MCF 10A (cell line): ENCODE measurements at places on chromosomes 4 and X.
A peak's percentile ranks its signal among the peaks of the same experiment; 100 is the strongest.

- no peak for DNase-seq
- H3K27ac ChIP-seq = peak overlapping the region; percentile 59
- peaks cover 12% of the 10 kb centered on the region for H3K4me1 ChIP-seq
- H3K36me3 ChIP-seq = no peaks in the 10 kb centered on the region
These were observed 22.0 kb downstream of the AFAP1 start for GRCh38 chr4:7917669-7918068.

- DNase-seq = no peak
- H3K27ac ChIP-seq = no peak overlapping the region
- H3K27me3 ChIP-seq = peaks cover 94% of the 10 kb centered on the region
- peaks cover 6% of the 10 kb centered on the region for H3K36me3 ChIP-seq
- no peaks in the 10 kb centered on the region for H3K4me1 ChIP-seq
These were observed 40.0 kb upstream of the IQSEC2 start for GRCh38 chrX:53321230-53321942.

DNA sequence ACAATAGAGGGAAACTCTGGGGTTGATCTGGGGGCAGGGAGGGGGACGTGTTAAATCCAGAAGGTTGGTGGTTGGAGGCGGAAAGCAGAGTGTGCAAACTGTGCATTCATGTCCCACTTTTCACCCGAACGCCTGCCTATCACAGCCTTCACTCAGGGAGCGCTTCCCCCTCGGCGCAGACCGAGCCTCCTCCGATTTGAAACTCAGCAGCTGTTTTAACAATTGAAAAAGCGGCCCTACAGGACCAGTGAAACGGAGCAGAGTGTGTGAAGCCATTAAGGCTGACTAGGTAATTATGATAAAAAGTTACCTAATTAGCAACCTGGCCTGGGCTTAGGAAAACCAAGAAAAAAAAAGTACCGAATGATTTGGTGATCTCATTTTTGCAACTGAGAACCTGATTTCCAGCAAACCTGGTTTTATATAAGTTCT, 685 bp upstream of the NDNF start:
- peaks cover 10% of the 10 kb centered on the region for H3K27me3 ChIP-seq
- peak overlapping the region; percentile 78 for H3K4me3 ChIP-seq
- DNase-seq = no peak
- H3K36me3 ChIP-seq = no peaks in the 10 kb centered on the region

- peak overlapping the region; percentile 84 for H3K27ac ChIP-seq
- H3K4me1 ChIP-seq = peaks cover 45% of the 10 kb centered on the region
- peak overlapping the region; percentile 52 for H3K4me3 ChIP-seq
- DNase-seq = peak; percentile 94
These were observed 99.4 kb upstream of the PGRMC2 start for GRCh38 chr4:128386761-128387599.

GRCh38 chrX:9917861-9918260, 49.3 kb upstream of the CLDN34 start:
- no peaks in the 10 kb centered on the region for H3K4me1 ChIP-seq
- DNase-seq = no peak
- H3K36me3 ChIP-seq = no peaks in the 10 kb centered on the region
- H3K27me3 ChIP-seq = no peaks in the 10 kb centered on the region

GRCh38 chr4:151968643-151969042, 207.8 kb upstream of the GATB start:
- no peaks in the 10 kb centered on the region for H3K4me1 ChIP-seq
- no peak overlapping the region for H3K4me3 ChIP-seq
- H3K36me3 ChIP-seq = no peaks in the 10 kb centered on the region
- H3K27ac ChIP-seq = no peak overlapping the region

DNA sequence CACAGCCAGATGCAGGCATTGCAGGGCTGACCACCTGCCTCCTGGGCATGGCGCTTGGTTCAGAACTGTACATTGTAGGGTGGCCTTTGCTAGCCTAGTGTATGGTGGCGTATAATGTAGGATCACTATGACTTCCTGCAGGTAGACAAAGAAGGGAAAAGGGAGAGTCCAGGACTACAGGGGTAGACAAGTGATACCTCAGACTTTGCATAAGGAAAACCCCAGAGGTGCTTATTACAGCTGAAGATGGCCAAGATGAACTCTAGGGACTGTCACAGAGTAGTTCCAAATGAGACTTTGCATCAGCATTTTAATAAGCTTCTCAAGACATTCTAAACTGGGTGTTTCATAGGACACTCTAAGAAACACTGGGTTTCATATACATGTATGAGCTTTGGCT, 116.4 kb upstream of the PUDP start:
- no peaks in the 10 kb centered on the region for H3K36me3 ChIP-seq
- H3K27me3 ChIP-seq = no peaks in the 10 kb centered on the region
- peaks cover 8% of the 10 kb centered on the region for H3K4me1 ChIP-seq
- no peak overlapping the region for H3K4me3 ChIP-seq
- DNase-seq = no peak

GRCh38 chr4:6739920-6740319, 23.9 kb downstream of the BLOC1S4 start:
- DNase-seq = no peak
- no peaks in the 10 kb centered on the region for H3K4me1 ChIP-seq
- H3K36me3 ChIP-seq = no peaks in the 10 kb centered on the region
- H3K4me3 ChIP-seq = no peak overlapping the region

DNA sequence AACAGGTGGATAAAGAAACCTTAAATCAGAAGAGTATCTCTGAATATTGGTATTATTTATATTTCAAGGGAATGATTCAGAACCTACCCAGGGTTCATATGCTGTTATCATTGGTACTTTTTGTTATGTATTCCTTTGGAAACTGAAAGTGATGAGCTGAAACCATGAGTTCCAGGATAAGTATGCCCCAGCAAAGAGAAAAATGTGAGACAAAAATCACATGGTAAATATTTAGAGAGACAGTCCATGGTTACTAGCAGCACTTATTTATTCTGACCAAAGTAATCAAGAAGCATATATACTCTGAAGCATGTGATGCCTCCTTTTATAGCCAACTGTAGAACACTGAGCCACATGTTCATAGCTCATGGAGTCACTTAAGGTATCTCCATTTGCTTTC, 277.7 kb downstream of the ARAP2 start:
- H3K27ac ChIP-seq = no peak overlapping the region
- peaks cover 10% of the 10 kb centered on the region for H3K4me1 ChIP-seq
- H3K36me3 ChIP-seq = peaks cover 8% of the 10 kb centered on the region

GRCh38 chrX:107154787-107155620, 36.4 kb upstream of the RBM41 start:
- peaks cover 19% of the 10 kb centered on the region for H3K27me3 ChIP-seq
- H3K36me3 ChIP-seq = no peaks in the 10 kb centered on the region
- H3K4me1 ChIP-seq = no peaks in the 10 kb centered on the region
- DNase-seq = peak; percentile 64

DNA sequence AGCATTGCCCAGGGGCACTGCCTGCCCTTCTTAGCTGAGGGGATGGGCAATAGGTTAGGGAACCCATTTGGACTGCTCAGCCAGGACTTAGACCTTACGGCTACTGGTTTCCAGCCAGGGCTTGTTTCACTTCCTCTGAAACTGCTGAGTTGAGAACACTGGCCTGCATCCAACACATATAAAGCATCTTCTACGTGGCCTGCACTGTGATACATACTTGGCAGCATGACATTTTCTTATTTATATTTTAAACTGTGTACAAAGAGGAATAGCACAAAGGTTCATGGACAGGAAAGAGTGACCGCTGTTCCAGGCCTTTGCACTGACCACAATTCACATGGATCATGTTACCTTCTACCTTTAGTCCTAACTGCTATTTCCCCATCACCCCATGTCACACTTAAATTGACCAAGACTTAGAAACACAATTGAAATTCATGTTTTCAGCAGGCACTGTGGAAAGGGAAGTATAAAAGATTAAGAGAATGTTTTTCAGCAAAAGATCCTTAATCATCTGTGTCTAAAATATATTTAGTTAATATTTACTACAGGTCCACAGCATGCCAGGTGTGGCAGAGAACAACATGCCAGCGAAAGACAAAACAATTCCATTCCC, 43.7 kb downstream of the NLGN4X start:
- H3K27ac ChIP-seq = peak overlapping the region; percentile 31
- H3K36me3 ChIP-seq = no peaks in the 10 kb centered on the region
- H3K4me3 ChIP-seq = peak overlapping the region; percentile 12
- no peaks in the 10 kb centered on the region for H3K27me3 ChIP-seq
- H3K4me1 ChIP-seq = no peaks in the 10 kb centered on the region

- H3K27me3 ChIP-seq = no peaks in the 10 kb centered on the region
- H3K4me3 ChIP-seq = no peak overlapping the region
- no peaks in the 10 kb centered on the region for H3K4me1 ChIP-seq
- peaks cover 5% of the 10 kb centered on the region for H3K36me3 ChIP-seq
- no peak for DNase-seq
These were observed 163.5 kb upstream of the SPIN4 start for GRCh38 chrX:63514569-63515080.

- H3K36me3 ChIP-seq = no peaks in the 10 kb centered on the region
- H3K4me3 ChIP-seq = no peak overlapping the region
- peaks cover 6% of the 10 kb centered on the region for H3K4me1 ChIP-seq
- no peak overlapping the region for H3K27ac ChIP-seq
- no peaks in the 10 kb centered on the region for H3K27me3 ChIP-seq
These were observed 307.0 kb upstream of the HS3ST1 start for GRCh38 chr4:11735651-11736050.

GRCh38 chrX:153973127-153974002, 811 bp downstream of the TMEM187 start:
- H3K27me3 ChIP-seq = no peaks in the 10 kb centered on the region
- H3K4me1 ChIP-seq = peaks cover 17% of the 10 kb centered on the region
- peaks cover 4% of the 10 kb centered on the region for H3K36me3 ChIP-seq
- H3K4me3 ChIP-seq = peak overlapping the region; percentile 95

- H3K4me3 ChIP-seq = no peak overlapping the region
- H3K27me3 ChIP-seq = peaks cover 91% of the 10 kb centered on the region
- no peaks in the 10 kb centered on the region for H3K36me3 ChIP-seq
- H3K27ac ChIP-seq = peak overlapping the region; percentile 4
These were observed 70.4 kb downstream of the LDB2 start for GRCh38 chr4:16827794-16828724.

DNA sequence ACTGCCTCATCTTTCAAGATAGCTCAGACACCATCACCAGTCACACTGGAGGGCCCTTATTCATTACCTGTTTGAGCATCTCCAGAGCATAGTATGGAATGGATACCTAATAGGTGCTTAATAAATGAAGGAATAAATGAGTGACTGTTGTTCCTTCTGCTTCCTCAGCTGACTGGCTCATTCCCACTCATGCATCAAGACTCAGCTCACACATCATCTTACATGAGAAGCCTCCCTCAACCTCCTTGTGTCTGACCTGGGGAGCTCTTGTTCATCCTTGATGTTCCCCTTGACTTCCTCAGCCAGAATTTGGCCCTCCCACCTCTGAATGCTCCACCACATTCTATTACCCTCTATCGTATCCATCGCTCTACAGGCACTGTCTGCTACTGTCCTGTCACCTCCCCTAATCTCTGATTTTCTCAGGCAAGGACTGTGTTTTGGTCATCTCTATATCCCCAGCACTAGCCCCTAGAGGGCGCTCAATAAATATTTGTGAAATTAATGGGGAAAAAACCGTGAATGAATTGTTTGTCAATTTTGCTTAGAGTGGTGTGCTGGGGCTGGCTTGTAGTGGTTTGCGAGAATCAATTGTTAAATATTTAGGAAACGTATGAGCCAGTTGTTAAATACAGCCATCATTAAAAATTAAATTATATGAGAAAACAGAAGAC, 88.3 kb downstream of the NHSL2 start:
- H3K36me3 ChIP-seq = no peaks in the 10 kb centered on the region
- no peaks in the 10 kb centered on the region for H3K4me1 ChIP-seq
- no peak overlapping the region for H3K27ac ChIP-seq
- no peak overlapping the region for H3K4me3 ChIP-seq
- DNase-seq = peak; percentile 55

DNA sequence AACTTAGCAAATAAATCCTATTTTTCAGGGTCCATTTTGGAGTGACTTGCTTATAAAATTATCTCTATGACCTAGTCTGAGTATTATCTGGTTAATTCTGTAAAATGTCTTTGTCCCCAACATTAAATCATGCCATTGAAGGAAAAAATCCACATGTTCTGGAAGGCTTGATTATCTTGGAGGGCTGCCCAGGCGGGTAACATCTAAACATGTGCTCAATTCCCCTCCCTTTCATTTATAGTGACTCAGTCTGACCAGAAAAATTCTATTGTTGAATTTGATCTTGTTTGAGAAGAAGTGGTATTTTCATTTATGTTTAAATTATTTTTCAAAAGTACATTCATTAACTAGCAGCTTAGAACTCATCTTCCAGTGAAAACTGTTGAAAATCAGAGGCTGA, 55.4 kb upstream of the SLC10A7 start:
- DNase-seq = peak; percentile 68
- no peak overlapping the region for H3K4me3 ChIP-seq
- no peak overlapping the region for H3K27ac ChIP-seq
- H3K4me1 ChIP-seq = peaks cover 13% of the 10 kb centered on the region
- H3K27me3 ChIP-seq = no peaks in the 10 kb centered on the region
